ENCODE measurements at places on chromosomes 1 and 21. TPM values are rescaled to one million over a fixed set of nuclear protein-coding genes. Genes with fewer than 3 reads are reported as not detected.

The CAPN9 gene
- not detected for total RNA-seq

The ERICH3 gene
- total RNA-seq, result not detected

The BTBD8 gene
- 1.4 TPM for total RNA-seq

- ATAC-seq, result peak; percentile 57
Observed at GRCh38 chr1:64505232-64505943, 35.5 kb downstream of the CACHD1 start.

- no peak for ATAC-seq
Observed at GRCh38 chr1:214216779-214217178, 64.2 kb upstream of the SMYD2 start.

Measured in activated T-helper 17 cell treated with anti-CD3 and anti-CD28 coated beads, Interleukin-2, amount 50 U/mL, for 72 hours (primary cell).